ENCODE measurements at places on chromosomes 13 and 19.
A peak's percentile ranks its signal among the peaks of the same experiment; 100 is the strongest.

DNA sequence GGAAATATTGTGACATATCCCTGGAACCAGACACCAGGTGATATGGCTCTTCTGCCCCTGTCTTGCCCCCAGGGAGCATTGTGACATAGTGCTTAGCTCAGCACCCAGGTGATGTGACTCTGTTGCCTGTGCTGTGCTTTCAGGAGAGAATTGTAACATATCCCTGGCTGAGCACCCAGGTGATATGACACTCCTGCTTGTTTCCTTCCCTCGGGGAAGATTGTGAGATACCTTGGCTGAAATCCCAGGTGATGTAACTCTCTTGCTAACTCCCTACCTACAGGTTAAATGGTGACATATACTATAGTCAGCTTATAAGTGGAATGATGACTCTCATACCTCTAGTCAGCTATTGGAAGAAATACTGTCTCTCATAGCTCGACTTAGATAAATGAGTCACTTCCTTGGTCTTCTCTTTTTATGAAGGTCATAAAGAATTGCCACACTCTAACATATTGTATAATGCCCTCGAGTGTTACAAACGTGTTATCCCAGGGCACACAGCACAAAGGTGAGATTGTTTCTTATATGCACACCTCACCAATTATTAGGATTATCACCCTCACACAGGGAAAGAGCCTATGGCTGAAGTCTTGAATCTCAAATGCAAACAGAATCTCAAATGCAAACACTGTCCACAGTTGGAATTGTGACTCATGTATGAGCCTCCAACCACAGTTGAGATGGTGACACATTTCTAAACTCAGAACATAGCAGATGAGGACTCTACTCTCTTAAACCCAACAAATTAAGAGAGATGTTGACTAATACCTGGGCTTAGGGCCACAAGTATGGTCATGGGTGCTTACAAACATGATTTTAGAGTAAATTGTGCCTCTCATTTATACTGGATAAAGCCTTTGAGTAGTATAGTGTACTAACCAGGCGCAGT is 32.7 kb upstream of the ZNF254 start:
- no peak for DNase-seq

- DNase-seq, result no peak
Observed at GRCh38 chr13:30158774-30159445, 148.4 kb downstream of the KATNAL1 start.

DNA sequence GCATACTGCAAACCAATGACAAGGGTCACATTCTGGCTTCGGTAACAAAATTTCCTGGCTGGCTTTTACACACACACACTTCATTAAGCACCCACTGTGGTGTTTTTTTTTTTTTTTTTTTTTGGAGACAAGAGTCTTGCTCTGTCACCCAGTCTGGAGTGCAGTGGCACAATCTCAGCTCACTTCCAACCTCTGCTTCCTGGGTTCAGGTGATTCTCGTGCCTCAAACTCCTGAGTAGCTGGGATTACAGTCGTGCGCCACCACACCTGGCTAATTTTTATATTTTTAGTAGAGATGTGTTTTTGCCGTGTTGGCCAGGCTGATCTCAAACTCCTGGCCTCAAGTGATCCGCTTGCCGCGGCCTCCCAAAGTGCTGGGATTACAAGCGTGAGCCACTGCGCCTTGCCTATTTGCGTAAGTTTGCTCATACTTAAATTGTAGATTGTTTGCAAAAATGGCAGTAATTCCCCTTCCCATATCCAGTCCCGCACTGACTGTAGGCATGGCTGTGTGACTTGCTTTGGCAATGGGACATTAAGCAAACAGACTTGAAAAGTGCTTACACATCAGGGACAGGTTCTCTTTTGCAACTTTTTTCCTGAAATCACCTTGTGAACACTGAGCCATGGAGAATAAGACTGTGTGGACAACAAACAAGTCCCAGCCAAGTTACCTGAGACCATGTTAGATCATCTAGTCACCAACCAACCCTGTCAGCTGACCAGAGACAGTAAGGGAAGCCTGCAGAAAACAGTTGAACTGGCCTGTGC is 42.1 kb upstream of the EBPL start:
- DNase-seq, result no peak

DNA sequence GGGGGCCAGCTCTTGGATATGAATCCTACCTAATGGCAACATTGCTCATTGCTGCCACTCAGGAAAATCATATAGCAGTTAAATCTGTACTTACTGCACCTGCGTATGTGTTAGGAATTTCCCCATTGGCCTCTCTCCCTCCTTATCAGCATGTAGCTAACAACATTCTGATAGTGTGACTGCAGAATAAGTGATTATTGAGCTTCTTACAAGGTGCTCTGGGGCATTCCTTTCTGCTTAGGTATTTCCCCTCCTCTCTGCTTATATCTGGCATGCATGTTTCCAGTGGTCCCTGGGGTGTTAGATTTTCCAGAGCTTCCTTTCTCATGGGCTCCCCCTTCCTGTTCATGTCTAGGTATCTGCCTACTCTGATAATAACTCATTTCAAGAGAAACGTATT is 414.1 kb upstream of the SLITRK1 start:
- DNase-seq, result no peak

GRCh38 chr13:49620170-49620621 is 8.1 kb upstream of the ARL11 start:
- DNase-seq, result no peak

GRCh38 chr13:85040215-85040614 is 759.0 kb downstream of the SLITRK6 start:
- no peak for DNase-seq

DNA sequence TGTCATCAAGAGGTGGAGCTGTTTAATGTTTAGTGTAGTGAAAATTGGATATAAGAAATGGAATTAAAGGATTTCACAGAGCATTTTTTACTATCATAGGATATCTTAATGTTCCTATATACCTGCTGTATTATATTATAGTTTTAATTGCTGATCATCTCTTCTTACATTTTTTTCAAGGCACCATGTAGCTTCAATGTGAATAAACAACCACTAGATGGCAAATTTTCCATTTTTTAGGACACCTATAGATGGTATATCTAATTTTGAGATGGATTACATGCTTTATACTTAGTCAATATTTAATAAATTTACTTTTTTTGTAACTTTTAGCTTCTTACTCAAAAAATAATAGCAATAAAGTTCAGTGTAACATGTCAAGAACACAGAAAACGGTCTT is 9.0 kb upstream of the ATXN8OS start:
- DNase-seq, result no peak

DNA sequence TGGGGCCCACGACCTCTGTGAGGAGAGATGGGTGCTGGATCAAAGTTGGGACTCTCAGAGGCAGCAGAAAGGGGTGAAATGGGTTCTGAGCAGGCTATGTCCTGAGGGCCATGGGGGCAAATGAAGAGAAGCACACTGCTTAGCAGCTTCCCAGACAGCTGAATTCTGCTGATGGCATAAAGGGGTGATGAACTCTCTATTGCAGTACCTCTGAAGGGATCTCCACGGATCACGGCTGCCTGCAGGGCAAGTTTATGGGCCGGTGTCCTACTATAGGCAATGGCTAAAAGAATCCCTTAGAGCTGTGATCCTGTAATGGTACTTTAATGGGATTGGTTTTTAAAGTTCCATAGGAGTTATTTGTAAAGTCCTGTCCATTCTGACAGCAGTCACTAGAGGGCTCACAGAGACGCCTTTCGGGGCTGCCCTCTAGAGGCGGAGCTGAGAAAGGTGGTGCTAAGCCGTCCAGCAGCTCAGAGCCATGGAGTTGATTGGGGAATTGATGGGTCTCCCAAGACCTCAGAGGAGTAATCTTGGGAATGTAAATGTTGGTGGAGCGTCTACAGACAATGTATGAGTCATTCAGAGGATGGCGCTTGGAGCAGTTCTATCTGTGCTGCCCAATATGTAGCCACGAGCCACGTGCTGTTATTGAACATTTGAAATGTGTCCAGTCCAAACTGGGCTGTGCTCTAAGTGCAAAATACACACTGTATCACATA is 287.3 kb downstream of the COG6 start:
- peak; percentile 87 for DNase-seq

DNA sequence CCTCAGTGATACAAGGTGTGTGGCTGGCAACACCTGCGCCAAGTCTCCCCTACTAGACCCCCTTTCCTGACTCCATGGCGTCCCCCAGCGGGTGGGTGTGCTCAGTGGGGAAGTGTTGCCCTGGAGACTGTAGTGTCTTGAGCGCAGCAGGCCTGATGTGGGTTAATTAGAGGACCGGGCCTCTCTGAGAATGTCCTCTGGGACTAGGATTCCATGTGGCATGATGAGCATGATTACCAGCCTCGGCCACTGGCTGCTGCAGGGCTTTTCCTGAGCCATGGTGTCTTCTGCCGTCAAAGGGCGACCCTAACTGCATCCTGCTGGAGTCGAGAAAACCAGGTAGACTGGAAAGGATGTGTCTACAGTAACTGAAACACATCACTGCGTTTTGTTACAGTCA is 28.1 kb downstream of the MICOS13 start:
- no peak for DNase-seq

GRCh38 chr19:57083711-57084110 is 36.1 kb upstream of the USP29 start:
- DNase-seq, result no peak

GRCh38 chr19:677201-677600 is 1.0 kb downstream of the FSTL3 start:
- DNase-seq, result no peak

- no peak for DNase-seq
Observed at GRCh38 chr13:99665711-99666110, 164.4 kb downstream of the TM9SF2 start.

GRCh38 chr13:53638040-53638439 is 609.4 kb downstream of the OLFM4 start:
- no peak for DNase-seq

DNA sequence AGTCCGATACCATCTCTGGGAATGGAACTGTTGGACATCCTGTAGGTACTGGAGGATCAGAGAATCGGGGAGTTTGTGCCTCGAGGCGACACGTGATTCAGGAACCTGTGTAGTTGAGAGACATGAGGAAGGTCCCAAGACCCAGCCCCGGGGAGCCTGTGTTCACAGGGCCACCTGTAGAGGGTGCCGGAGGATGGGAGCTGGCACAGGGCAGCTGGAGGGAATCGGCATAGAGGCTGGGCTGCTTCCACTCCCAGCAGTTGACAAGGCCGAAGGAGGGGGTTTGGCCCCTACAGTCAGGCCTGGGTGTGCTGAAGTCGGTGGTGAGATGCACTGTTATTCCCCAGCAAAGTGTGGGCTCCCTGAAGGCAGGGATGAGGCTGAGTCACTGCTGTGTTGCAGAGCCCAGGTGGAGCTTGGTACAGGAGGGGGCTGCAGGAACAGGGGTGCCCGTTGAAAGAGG is 2.5 kb upstream of the ISYNA1 start:
- no peak for DNase-seq

GRCh38 chr19:2167896-2168618 is 4.3 kb downstream of the DOT1L start:
- no peak for DNase-seq

GRCh38 chr13:74067818-74068217 is 66.4 kb downstream of the KLF12 start:
- no peak for DNase-seq

GRCh38 chr19:17296273-17296672 is 7.0 kb downstream of the ABHD8 start:
- no peak for DNase-seq

DNA sequence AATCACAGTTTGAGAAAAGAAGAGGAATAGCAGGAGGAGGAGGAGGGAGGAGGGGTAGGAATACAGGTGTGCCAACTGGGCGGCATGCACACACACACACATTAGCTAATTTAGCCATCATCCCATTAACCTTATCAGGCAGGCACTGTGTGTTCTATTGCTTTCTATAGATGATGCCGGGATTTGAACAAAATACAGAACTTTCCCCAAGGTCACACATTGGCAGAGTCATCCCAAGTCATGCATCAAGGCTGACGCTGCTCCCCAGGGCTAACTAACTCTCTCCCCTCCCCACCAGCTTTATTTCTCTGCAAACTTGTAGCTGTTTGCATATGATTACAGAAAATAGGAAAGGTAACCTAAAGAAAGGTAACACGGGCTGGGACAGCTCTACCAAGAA is 83.0 kb downstream of the NUFIP1 start:
- DNase-seq, result no peak

GRCh38 chr19:47564081-47564480 is 8.9 kb downstream of the ZNF541 start:
- DNase-seq, result no peak

- no peak for DNase-seq
Observed at GRCh38 chr19:18633321-18633720, 3.5 kb upstream of the KLHL26 start.

GRCh38 chr13:99357131-99357596 is 50.0 kb upstream of the GPR183 start:
- DNase-seq, result no peak

DNA sequence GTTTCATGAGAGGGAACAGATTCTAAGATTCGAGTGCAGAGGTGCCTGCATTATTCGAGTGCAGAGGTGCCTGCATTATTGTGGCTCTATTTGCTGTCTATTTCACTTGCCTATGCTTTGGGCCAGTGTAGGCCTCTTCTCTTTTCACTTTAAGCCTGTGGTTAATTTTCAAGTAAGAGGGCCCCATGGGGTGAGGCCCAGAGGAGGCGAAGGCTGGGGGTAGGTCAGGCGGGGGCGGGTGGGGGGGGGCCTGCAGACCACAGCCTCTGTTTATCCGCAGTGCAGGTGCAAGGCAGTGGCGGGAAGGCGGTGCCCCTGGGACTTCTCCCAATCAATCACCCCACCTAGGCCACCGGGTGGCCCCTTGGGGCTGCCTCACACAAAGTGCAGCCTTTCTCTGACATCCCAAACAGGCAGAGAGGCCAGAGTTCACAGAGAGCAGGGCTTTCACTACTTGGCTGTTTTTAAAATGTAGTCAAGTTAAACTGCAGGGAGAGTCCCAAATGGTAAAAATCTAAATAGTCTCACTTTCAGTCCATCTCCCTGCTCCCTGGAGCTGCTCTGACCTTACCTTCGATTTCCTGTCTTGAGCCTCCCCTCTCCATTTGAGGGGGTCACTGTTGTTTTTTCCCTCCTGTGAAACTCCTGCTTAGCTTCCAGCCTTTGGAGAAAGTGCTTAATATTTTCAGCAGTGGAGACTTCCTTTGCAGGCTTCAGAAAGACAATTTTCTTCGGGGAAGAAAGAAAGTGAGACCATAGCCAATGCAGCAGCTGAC is 249.0 kb downstream of the DLEU7 start:
- DNase-seq, result peak; percentile 51

Measured in H9 (cell line).